Endodermal cell (in vitro differentiated cells): ENCODE measurements at places on chromosomes 7 and 10.

GRCh38 chr7:8131694-8132605 lies 130.0 kb downstream of the ICA1 start:
- no peak for DNase-seq

DNA sequence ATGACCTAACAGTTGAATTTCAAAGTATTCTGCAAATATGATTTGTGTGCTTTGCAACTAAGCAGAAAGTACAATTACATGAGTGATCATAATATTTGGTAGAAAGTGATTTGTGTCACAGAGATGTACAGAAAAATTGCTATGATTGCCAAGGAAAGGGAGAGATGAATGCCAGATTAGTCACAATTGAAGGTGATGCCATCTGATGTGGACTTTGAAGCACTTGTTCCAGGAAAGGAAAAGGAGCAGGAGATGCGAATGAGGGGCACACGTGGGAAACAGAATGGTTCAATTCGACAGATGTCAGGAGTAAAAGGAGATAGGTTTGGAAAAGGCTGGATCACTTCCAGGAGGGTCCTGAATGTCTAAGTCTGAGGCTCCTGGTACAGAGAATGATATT lies 153.1 kb upstream of the LAMB4 start:
- no peak for DNase-seq

- no peak for DNase-seq
Observed at GRCh38 chr7:127848241-127848640, 183.0 kb downstream of the LRRC4 start.

DNA sequence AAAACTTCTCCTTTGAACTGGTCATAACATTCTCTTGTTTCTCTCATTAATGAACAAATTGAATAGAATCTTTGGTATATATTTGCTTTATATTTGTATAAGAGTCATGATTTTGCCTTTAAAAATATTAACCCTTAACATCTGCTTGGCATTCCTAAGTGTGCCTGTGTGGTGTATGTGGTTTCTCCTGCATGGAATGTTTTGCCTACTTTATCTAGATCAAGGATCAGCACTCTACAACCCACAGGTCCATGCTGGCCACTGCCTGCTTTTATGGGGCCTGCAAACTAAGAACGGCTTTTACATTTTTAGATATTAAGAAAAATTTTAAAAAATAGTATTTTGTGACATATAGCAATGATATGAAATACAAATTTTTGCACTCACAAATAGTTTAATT lies 4.3 kb upstream of the LAMB4 start:
- DNase-seq: no peak

DNA sequence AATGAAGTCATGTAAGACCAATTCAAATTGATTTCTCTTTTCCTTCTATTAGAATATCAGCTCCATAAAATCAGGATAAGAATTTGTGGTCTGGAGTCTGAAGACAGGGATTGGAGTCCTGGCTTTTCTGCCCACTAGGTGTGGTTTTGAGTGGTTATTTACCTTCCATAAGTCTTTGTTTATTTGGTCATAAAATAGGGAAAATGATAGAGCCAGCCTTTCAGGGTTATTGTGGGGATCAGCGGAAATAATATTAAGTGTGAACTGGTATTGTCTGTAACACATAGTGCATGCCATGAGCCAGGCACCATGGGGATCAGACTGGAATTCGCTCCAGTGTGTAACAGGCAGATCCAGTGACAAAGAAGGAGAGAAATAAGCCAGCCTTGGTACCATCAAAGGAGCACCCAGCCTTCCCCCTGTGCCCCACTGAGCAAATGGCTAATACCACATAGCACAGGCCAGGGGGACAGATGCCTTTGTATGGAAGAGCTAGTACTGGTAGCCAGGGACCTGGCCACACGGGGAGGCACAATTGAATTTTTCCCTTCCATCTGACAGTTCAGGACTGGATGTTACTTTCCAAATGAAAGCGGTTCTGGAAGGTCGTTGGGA lies 509.7 kb upstream of the PODXL start:
- DNase-seq: no peak

DNA sequence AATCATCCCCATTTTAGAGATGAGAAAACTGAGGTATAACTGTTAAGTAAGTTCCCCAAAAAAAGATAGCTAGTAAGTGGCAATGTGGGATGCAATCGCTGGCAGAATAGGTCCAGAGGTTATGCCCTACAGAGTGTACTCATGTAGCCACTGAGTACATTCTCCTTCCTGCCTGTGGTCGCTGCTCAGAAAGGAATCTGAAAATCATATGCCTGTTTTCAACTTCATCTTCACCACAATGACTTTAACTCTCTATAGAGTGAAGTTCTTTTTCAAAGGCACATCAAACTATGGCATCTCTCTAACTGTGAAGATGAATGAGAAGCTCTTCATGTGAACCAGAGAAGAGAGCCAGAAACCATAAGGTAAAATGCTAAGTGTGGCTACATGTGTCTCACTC lies 162.2 kb upstream of the SLC25A13 start:
- no peak for DNase-seq

- DNase-seq: no peak
Observed at GRCh38 chr7:18684916-18685315, 189.4 kb downstream of the HDAC9 start.

DNA sequence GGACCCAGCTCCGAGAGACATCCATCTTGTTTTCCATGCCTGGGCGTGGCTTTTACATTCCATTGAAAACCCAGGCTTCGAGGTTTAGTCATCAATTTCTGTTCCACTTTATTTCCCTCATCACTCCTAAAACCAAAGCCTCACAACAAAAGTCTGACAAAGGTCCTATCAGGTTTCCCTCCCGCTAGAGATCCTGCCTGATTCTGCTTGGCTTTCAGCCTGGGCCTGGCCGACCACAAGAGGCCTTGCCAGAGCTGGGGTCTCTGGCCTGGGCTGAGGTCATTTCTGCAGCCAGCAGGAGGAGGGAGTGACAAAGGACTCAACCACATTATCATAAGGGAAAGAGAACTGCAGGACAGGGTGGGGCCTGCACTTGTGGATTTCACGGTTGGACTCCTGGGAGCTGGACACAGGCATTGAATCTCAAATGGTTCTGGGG lies 167.0 kb downstream of the FANK1 start:
- no peak for DNase-seq

GRCh38 chr10:83108565-83109333 lies 1030.6 kb upstream of the GHITM start:
- no peak for DNase-seq

- peak; percentile 57 for DNase-seq
Observed at GRCh38 chr7:70416347-70416985, 715.5 kb upstream of the GALNT17 start.

DNA sequence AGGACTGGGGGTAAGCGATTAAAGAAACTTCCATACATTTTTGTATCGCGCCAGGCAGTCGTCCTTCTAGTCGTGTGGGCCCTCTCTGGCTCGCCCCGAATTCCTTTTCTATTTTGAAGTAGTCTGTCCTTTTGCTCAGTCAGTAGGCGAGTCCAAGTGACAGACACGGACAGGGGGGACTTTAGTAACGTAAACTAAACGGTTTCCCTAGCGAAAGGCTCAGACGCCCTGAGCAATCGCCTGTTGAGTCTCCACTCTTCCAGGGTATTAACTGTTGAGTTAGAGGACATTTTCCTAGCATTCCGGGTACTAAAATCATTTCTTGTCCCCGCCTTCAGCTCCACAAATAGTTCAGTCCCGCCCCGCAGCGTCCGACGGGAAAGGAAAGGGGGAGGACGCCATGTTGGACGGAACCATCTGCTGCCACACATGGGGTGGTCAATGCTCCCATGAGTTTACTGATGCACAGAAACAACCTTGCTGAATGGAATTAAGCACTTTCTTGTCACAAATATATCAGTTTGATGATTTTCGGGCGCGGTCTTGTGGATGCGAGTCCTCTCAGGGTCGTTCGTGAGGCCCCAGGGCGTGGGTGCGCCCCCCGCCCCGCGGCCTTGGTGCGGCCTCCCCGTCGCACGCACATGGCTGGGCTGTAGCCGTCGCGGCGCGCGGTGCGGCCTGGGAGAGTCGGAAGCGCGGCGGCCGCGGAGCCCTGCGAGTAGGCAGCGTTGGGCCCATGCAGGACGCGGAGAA lies at the start of gene EIF3B:
Gene EIF3B, plus strand, starts transcription at position 642 of the 753 bp plus-strand sequence. Its CDS starts 95 bp downstream, at position 737.
- peak; percentile 93 for DNase-seq

DNA sequence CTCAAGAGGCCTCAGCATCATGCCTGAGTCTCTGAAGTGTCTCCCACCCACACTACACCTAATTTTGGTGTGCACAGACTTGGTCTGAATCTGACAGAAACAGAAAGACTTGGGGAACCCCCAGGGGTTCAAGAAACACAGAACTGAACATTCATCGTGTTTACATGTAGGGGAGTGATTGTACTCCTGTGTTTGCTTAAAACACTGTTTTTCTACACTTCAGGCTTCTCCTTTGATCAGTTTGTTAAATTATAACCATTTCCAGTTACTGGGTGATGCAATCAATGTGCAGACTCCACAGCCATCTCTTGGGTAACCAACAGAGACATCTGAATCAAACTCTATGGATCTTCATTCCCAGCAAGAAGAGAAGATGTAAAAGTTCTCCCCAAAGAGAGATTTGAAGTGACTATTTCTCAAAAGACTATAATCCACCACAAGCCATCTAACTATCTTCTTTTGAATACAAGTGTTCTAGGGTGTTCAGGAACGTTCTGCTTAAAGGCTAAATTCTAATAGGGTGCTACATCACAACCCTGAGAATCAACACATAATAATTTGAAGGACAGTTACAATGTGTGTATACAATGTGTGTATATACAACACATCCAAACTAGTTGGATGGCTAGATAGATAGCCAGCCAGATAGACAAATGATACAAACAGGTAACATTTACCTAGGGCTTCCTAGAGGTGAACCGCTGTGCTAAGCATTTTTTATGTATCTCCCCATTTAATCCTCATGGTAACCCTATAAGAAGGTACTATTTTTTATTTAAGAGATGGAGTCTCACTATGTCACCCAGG lies 34.2 kb downstream of the DNAJC12 start:
- DNase-seq: no peak

- no peak for DNase-seq
Observed at GRCh38 chr10:42519761-42520460, 118.5 kb downstream of the ZNF33B start.

GRCh38 chr10:117646718-117647117 lies 104.2 kb downstream of the EMX2 start:
- no peak for DNase-seq

DNA sequence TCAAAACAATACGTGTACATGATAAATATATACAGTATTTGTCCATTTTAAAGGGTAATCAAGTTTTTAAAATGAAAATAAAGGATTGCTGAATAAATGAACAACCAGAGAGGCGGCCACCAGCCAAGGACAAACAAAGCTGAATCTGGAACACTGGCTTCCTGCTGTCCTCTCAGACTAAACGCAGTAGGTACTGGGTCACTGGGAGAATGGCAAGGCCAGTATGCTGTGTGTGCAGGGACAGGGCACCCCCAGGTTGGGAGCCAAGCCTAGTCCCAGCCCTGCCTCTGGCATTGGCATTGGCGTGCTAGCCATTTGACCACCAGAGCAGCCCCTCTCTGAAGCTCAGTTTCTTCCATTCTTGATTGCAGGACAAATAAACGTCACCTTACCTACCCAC lies 33.8 kb downstream of the DLG5 start:
- DNase-seq: no peak

- DNase-seq: no peak
Observed at GRCh38 chr7:22572937-22573336, 72.9 kb upstream of the STEAP1B start.

- DNase-seq: no peak
Observed at GRCh38 chr7:91233212-91233611, 31.0 kb upstream of the FZD1 start.

DNA sequence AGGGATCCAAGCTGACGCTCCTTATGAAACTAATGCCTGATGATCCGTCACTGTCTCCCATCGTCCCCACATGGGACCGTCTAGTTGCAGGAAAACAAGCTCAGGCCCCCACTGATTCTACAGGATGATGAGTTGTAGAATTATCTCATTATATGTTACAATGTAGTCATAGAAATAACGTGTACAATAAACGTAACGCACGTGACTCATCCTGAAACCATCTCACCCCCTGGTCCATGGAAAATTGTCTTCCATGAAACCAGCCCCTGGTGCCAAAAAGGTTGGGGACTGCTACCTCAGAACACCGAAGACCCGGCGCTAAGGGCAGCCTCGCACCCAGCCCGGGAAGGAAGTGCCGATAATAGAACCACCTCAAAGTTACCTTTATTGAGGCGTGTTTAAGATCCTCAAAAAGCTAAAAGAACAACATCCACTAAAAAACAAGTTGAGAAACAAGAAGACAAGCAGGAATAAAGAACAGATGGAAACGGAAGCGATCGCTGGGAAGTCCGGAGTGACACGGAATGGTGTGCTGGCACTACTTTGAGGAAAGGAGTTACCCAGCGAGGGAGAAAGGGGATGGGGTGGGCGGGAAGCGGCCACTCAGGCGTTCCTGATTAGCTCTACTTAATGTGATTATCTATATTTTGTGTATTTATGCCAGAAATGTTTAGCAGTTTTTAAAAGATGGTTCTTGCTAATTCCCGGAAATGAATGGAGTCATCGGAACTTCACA lies 50.1 kb upstream of the PRKAR1B start:
- DNase-seq: no peak

GRCh38 chr10:72162978-72163377 lies 52.8 kb upstream of the ANAPC16 start:
- DNase-seq: no peak
